RPMI7951 (cell line): ENCODE measurements at places on chromosomes 16 and 17. TPM values are rescaled to one million over a fixed set of nuclear protein-coding genes. Genes with fewer than 3 reads are reported as not detected.

DNA sequence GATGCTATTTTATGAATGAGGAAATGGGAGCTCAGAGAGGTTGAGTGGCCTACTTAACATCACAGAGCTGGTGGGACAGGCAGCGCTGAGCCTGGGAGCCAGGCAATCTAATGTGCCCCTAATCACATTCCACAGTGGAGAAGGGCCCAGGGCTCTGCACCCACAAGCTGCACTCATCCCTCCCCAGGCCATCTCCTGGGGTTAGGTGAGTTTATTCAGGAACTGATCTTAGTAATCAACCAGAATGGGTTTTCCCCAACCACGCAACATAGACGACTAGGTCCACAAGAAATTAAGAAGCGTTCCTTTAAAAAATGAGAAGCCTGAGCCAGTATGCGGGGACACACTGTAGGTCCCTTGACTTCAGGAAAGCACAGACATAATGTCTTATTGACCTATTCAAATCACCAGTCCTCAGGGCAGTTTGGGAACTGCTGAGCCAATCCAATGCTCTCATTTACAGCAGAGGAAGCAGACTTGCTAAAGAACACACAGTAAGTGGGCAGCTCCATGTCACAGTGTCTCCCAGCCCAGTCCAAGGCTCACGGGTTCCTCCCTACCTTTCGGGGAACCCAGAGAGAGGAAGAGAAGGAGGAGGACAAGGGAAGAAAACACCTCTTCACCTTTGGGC is 2.3 kb downstream of the MPP3 start:
- DNase-seq = no peak

DNA sequence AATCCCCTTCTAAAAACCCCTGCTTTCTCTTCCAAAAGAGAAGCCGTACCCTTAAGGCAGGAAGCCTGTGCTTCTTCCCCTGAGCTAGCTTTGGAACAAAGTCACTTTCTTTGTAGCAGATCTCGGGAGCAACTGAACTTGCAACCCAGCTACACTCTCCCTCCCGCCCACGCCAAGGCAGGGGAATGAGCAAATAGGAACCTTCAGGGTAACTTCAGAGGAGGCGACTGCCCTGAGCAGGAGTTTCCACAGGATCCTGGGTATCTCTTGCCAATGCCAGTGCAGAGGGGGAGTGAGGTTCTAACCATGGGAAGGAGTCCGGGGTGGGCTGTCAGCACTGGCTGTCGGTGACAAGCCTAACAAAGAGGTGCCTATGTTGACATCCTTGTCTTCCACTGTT is 5.9 kb upstream of the PIRT start:
- DNase-seq = no peak

Gene MVP
- total RNA-seq = 140 and 141 TPM in 2 replicates

DNA sequence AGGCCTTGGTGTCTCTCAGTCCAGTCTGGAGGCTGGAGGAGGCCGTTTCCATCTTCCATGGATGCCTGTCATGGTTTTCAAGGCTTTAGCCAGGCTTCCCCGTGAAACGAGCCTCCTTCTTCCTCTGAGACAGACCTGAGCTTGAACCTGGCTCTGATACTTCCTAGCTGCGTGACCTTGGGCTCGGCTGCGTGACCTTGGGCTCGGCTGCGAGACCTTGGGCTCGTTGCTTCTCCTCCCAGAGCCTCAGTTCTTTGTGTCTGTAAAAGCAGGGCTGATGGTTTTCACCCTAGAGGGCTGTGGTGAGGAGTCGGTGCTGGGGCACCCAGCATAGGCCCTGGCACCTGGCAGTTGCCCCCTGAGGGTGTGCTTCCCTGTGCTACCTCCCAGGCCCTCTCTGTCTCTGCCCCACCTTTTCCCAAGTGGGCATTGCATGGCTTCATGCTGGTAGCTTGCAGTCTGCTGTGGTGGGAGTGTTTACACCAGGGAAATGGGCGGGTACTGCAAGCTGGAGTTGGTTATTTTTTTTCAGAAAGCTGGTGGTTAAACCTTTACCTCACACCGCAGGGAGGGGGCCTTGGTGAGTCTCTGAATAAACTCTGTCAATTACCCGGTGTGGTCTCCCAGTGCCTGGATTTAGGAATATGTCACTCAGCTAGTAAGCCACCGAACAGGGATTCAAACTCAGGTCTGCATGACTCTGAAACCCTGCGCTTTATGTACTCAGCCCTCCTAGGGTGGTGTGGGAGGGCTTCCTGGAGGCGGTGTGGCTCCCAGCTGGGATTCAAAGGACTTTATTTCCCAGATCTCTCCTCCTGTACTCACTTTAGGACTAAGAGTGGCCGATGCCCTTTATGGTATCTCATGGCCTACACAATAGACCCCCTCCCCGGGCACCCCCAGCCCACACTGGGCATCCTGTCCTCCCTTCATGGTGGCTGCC is 129.0 kb upstream of the CIBAR2 start:
- DNase-seq = no peak

GRCh38 chr17:37025238-37025637 is 76.5 kb downstream of the AATF start:
- DNase-seq = no peak

DNA sequence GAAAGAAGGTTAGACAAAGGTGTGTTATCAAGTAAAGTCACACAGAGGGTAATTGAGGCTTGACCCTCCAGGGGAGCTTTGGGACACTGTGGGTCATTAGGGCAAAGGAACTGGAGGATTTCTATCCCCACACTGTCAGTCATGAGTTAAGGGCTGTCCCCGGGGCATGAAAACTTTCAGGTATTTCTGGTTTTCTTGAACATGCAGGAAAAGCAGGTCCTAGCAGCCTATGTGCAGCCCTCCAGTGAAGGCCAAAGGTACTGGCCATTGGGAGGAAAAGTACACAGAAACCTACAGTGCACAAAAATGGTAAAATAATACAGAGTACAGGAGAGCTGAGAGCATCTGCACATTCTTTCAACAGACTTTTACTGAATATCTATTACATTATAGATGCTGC is 44.4 kb upstream of the SCNN1B start:
- no peak for DNase-seq

Gene CRHR1
- total RNA-seq = not detected in 2 replicates

GRCh38 chr17:75049057-75049456 is 2.0 kb downstream of the KCTD2 start:
- no peak for DNase-seq
